Kidney tubule cell (primary cell): ENCODE measurements at places on chromosomes 3 and 15.

- DNase-seq = no peak
These were observed 4.4 kb upstream of the SCN5A start for GRCh38 chr3:38653685-38654537.

DNA sequence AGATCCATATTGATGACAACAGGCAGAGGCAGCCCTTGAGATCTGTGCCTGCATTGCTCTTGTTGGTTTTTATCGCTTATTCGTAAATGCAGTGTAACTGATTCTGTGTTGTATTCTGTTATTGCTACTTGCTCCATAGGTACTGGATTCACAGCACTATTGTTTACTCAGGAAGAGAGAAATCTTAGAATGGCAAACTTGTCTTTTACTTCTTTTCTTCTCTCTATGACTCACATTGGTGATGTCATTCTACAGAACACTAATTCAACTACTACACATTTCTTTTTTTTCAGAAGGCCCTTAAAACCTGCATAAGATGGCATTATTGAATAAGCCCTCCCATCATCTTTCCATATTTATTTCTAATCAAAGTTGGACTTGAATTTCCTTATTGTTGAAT, 201.0 kb upstream of the GBE1 start:
- no peak for DNase-seq

- DNase-seq = no peak
These were observed 7.6 kb downstream of the PLXNB1 start for GRCh38 chr3:48422272-48422671.

- no peak for DNase-seq
These were observed 107.9 kb downstream of the GMPS start for GRCh38 chr3:155978324-155978723.

- DNase-seq = no peak
These were observed 24.6 kb downstream of the ITPR1 start for GRCh38 chr3:4517643-4518311.

GRCh38 chr3:116716490-116716889, 6.9 kb downstream of the TUSC7 start:
- DNase-seq = peak; percentile 8

DNA sequence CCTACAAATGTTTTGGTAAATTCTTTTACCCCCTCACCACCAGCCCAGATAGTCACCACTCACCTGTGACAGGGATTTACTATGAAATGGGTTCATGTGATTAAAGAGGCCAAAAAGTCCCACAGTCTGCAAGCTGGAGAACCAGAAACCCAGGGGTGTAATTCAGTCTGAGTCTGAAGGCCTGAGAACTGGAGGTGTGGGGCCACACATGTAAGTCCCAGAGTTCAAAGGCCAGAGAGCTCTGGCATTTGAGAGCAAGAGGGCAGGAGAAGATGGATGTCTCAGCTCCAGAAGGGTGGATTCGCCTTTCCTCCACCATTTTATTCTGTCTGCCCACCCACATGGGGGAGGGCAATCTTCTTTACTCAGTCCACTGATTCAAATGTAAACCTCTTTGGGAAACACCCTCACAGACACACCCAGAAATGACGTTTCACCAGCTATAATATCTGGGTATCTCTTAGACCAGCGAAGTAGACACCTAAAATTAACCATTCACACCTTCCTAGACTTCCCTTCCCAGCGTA, 11.9 kb downstream of the RTP3 start:
- no peak for DNase-seq

DNA sequence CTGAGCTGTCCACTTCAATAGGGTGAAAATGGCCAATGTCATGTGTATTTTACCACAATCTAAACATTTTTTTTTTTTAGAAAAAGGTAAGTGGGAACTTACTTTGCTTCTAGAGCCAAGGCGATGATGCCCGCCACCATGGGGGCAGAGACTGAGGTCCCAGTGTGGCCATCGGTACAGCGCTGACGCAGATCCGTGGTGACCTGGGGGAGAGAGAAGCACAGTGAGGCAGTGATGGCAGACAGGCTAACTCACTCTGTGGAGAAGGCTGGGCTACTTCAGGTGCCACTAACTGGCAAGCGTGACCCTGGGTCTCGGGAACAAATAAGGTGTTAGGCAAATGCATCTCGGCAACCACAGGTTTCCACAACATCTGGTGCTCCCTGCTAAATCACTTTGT, 94.3 kb upstream of the SNRPA1 start:
- no peak for DNase-seq

GRCh38 chr3:11995120-11995519, 9.1 kb upstream of the SYN2 start:
- DNase-seq = no peak

DNA sequence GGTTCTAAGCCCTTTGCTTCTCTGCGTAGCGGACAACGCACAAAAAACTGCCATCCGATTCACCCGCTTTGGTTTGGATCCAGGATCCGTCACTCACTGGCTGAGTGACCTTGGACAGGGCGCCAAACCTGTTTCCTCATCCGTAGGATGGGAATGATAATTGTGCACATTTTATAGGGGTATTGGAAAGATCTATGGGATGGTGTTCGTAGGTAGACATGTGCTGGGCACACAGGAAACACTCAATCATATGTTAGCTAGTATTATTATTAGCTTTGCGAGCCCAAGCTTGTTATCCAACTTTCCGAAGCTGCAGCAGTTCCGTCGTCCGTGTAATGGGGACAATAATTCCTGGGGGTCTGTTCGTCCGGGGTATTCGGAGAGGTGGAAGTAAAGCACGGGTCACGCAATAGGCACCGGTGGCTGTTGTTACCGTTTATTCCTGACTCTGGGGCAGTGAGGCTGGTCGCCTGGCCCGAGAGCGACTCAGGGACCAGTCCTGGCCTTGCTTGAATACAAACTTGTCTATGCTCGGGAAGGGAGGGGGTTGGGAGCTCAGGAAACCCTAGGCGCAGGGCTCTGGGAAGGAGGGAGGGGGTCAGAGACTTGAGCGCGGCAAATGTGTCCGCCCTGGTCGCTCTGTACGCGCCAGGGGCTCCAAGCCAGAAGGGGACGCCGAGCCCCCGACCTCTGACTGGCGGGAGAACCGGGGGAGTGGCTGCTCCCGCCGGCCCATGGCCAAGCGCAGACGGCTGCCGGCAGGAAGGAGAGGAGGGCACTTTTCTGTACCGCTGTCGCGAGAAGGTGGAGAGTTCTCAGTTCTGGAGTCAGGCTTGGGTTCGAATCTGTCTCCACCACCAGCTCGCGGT, 1.3 kb downstream of the SPSB4 start:
- DNase-seq = no peak

DNA sequence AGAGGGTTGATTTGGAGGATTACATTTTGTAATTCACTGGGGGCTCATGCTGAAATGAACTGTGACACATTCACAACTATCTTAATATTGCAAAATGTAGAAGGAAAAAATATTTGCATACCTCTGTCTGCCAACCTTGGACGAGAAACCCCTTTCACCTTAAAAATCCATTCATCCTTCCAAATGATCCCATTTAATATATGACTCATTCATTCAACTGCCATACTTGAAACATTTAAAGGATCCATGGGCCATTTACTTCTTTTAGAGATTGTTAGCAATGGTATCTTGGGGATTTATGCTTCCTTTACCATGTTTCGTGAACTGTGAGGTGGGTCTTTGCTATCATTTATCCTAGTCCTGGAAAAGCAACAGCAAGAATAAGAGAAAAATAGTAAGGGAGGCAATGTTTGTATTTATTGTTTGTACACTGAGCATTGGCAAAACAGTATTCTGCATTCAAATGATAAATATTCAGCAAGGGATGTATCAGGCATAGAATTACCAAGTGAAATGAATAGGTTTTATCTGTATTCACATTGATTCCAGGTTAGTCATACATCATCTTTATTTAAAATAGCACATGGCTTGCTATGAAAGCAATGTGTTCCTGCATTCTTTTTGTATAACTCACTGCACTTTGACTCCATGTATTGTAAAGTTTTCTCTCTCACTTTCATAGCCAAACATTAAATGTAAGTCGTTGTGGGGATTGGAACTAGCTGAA, 378.1 kb downstream of the NSUN3 start:
- peak; percentile 85 for DNase-seq

- DNase-seq = no peak
These were observed 51.5 kb downstream of the PLXNA1 start for GRCh38 chr3:127034195-127034989.

DNA sequence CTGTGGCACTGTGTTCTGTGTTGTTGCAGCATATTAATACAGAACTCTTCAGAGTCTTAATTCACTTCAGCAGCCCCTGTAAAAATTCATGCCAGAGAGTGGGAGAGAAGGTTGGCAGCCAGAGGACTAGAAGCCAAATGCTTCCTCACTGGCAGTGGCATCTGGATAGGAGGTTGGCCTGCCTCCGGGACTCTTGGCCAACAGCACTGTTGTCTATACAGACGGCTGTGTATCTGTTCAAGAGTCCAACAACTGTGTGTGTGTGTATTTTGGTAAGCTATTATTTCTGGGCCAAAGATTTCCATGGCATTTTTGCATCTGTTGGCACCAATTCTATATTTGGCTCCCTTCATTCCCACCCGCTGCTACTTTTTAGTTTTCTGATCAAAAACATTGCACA, 156.0 kb upstream of the SOX2 start:
- DNase-seq = no peak

DNA sequence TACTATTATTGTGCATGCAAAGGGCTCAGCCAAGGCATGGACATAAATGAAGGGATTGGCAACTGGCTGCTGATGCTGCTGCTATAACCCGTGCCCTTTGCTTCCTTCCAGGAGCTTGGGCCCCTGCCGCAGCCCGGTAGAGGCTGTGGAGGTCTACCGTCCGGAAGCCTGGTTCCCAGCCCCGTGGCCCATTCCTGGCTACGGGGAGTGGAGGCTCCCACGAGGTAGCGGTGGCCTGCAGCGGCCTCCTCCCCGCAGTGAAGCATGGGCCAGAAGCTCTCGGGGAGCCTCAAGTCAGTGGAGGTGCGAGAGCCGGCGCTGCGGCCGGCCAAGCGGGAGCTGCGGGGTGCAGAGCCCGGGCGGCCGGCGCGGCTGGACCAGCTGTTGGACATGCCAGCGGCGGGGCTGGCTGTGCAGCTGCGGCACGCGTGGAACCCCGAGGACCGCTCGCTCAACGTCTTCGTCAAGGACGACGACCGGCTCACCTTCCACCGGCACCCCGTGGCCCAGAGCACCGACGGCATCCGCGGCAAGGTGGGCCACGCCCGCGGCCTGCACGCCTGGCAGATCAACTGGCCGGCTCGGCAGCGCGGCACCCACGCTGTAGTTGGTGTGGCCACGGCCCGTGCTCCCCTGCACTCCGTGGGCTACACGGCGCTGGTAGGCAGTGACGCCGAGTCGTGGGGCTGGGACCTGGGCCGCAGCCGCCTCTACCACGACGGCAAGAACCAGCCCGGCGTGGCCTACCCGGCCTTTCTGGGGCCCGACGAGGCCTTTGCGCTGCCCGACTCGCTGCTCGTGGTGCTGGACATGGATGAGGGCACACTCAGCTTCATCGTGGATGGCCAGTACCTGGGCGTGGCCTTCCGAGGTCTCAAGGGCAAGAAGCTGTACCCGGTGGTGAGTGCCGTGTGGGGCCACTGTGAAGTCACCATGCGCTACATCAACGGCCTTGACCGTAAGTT, 15.0 kb downstream of the SPSB4 start:
- no peak for DNase-seq

GRCh38 chr3:31959951-31960792, 20.9 kb downstream of the OSBPL10 start:
- DNase-seq = no peak

DNA sequence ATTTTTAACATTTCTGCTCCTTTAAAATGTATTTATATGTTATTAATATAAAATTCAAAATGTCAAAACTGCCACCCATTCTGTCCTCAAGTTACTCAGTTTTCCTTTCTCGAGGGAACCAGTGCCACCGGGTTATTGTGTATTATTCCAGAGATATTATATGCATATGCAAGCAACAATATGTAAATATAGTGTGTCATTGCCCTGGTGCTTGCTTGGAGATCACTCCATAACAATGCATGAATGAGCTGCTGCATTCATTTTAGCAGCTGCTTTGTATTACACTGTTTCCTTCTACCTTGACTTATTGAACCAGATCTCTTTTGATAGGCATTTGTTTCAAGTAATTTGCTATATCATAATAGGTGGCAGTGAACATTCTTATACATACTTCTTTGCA, 509.1 kb downstream of the MCTP2 start:
- no peak for DNase-seq

- peak; percentile 90 for DNase-seq
These were observed 31.9 kb downstream of the SLMAP start for GRCh38 chr3:57787867-57788623.

DNA sequence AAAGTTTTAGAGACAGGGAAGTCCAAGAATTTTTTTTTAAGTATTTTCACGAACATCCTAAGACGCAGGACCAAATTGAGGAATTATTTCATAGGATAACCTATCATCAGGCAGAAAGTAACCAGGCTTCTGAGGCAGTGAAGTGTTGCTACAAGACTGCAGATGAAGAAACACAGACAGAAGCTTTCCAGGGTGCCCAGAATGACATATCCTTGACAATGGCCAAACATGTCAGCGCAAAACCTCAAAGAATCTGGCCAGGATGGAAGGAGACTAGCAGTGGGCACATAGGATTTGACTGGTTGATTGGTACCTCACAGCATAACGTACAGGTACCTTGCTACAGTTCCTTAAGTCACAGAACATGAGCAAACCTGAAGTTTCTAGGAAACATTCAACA, 7.5 kb downstream of the ADAMTS9 start:
- peak; percentile 8 for DNase-seq

- no peak for DNase-seq
These were observed 47.9 kb downstream of the QTRT2 start for GRCh38 chr3:114104414-114104813.

DNA sequence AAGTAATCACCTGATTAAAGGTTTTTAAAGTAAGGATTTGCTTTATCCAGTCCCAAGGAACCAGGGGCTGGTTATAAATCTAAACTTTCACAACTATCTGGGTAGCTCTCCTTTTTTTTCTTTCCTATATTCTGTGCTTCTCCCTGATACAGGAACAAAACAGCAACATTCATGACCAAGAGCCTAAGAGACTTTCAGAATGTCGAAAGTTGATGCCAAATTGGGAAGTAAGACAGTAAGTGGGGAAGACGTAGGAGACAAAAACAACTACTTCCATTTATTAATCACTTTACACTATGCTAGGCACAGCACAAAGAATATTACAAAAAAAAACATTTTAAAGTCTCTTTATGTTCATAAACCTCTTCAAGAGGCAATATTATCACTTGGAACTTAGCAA, 211.6 kb downstream of the MAGI1 start:
- no peak for DNase-seq

- no peak for DNase-seq
These were observed 1300.1 kb upstream of the EPHA6 start for GRCh38 chr3:95514260-95514659.

DNA sequence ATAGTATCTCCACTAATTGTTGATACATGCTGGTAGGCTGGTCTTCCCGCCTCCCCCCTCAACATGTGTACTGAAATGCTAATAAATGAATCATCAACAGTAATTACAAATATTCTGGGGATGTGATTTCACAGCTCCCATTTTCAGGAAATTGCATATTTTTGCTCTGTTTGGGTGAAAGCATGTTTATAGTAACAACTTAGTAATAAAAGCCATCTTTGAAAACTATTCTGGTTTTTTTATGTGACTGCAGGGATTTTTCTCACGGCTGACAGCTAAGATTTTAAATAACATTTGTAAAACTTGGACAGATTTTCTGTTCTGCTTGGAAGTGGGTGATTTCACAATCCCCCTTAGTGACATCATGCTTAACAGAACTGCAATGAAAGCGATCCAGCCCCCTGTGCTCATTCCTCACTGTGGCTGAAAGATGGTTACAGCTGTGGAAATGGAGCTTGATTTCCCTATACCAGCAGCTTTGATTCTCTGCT, 25.6 kb upstream of the FAM174B start:
- no peak for DNase-seq
